ENCODE measurements at places on chromosomes 3 and 15.

DNA sequence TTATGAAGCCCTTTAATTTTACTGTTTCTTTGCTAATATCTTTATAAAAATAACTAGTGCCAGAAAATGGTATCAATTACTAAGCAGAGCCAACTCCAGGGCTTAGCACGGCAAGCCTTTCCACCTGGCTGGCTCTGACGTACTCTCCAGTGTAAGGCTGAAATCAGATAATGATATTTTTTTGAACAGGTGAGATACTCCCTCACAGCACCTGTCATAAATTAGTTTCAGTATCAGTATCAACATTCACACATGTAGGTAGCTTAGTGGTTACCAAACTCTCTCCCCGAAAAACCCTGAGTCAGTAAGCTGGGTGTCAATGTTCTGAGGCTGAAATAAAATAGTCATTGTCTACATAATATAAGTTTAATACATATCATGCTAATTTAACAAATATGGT lies 710.1 kb downstream of the SQOR start:
- DNase-seq: no peak

DNA sequence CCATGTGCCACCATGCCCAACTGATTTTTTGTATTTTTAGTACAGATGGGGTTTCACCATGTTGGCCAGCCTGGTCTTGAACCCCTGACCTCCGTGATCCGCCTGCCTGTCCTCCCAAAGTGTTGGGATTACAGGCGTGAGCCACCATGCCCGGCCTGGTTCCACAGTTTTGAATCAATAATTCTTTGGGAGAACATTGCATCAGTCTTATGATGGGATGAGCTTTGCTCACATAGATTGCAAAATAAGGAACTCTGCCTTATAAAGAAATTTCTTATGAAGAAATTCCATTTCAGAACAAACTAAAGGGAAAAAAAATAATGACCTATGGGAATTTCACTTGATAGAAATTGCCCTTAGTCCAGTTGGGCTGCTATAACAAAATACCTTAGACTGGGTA lies 15.8 kb upstream of the TMPRSS7 start:
- DNase-seq: no peak

DNA sequence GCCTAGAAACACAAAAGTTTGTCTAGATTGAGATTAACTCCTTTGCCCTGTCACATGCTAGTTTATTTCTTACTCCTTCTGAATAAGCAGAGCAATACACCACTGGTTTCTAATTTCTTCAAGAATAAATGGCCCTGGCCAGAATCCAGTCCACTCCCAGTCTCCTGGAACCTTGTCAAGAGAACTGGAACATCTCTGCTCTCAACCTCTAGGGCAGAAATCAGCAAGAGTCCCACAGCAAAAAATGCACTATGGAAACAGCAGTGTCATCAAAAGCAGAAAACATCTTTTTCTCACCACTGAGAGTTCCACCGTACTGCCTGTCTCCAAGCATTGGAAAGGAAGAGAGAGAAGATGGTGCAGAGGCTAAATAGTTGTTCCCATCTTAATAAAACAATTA lies 35.9 kb upstream of the PPP2R3A start:
- no peak for DNase-seq

DNA sequence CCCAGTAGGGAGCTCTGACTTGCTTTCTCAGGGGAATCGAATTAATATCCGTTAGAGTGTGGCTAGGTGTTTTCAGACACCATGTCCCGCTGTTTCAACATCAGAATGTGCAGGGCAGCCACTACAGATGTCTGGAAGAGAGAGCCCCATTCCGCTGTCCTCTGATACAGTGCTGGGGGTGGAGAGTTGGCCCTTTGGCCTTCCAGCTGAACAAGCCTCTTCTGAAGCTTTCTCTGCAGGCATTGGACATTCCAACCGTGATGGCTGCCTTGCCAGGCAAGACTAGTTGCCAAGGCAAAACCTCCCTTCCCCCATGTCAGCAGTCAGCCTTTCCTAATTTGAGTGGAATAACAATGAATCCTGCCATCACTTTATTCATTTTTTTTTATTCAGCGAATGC lies 1.5 kb downstream of the FAH start:
- no peak for DNase-seq

GRCh38 chr3:17384567-17385296 lies 357.7 kb downstream of the TBC1D5 start:
- no peak for DNase-seq

DNA sequence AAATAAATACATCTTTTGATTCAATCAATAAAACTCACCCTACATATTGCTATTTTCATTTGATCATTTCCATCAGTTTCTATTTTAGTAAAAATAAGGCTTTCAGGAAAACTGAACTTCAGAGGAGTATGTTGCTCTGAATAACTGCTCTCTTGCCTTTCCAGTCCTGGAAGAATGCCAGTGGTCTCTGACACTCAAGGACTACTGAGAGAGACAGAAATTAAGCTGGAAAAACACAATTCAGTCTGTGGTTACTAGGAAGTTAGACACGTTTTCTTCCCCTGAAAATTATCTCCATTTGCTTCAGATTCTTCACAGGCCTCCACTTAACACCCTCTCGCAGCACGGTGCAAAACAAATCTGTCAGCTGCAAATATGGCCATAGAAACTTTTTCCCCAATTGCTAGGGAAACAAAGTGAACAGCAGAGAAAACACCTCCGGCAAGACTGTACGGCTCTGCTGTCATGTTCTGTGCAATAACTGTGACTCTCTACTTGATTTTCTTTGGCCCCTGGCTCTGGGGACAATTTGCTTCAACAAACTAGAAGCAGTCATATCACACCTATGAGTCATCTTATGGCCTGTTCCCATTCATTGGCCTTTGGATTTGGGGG lies 353.0 kb downstream of the MAGI1 start:
- DNase-seq: no peak

DNA sequence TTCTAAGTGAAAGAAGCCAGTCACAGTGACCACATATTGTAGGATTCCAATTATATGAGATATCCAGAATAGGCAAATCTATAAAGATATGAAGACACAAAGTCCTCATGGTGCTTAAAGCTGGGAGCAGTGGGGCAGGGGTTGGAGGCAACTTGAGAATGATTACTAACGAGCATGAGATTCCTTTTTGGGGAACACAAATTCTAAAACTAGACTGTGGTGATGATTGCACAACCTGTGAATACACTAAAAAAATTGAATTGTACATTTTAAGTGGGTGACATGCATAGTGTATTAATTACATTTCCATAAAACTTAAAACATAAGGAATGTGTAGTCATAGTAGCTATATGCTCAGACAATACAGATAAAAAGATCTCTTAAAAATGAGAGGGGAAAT lies 103.2 kb downstream of the DPH6 start:
- no peak for DNase-seq

DNA sequence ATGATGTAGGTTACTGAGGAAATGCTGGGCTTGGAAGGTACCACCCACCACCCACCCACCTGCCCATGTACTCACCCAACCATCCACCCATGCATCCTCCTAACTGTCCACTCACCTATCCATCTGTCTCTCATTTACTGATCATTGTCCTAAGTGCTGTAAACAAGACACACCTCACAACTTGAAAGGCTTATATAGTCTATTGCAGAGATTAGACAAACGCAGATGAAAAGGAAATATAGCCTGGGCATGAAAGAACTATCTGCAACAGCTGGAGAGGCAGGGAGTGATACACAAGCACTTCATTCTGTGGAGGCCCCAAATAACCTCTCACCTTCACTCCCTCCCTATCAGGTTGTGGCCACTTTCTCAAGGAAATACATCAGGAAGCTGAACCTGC lies 54.0 kb downstream of the DAPK2 start:
- no peak for DNase-seq

- DNase-seq: no peak
Measured at GRCh38 chr3:105826778-105827634, 41.8 kb downstream of the CBLB start.

DNA sequence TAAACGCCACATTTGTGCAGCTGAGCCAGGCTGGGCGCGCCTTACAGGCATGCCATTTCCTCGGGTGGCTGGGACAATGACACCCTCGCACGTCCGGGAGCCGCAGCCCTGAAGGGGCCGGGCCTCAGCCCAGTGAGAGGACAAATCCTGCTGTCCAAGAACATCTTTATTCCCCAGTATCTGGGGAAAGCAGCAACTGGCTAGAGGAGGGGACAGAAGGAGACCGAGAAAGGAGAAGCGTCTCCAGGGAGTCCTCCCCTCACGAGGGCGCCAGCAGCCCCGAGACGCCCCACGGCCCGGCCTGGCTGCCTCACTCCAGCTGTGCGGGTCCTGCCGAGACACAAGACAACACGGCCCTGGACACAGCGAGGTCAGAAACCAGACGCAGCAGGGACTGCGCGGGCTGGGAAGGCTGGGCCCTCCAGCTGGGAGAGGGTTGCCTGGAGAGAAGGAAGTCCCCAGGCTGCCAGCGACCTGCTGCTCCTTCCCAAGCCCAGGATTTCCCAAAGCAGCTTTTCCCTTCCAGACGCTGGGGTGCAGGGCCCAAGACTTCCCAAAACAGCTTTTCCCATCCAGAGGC lies 130.2 kb downstream of the CHSY1 start:
- peak; percentile 37 for DNase-seq

DNA sequence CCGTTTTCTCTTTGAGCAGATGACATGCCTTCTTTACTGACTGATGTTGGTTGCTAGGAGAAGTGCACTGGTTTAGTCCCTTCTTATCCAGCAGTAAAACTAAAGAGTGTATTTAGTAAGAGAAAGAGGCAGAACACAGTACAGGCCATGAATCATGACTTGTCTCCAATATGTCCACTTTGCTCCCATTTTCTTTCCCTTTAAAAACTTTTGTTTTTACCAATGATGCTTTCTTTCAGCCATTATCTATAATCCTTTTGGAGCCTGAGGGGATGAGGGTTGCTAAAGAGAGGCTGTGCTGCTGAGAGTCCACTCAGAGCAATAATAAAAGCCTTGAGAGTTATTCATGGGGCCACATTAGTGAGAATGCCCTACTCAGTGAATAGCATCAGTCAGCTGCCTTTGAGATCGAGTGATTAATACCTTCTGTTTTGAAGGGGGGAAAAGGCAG lies 12.2 kb downstream of the ROBO2 start:
- no peak for DNase-seq

DNA sequence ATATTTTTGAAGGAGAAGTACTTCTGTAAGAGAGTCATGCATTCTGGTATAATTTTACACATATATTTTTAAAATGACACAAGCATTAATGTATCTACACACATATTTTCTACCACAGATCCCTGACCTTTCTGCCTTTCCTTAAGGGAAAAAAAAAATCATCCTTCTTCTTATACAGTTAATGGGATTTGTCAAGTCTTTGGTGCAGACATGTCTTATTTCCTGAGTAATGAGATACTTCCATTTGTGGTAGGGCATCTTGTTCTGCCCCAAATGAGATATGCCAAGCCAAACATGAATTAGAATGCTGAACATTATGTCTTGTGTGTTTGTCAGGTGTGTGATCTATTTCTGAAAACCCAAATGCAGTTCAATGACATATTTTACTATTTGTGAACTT lies 329.9 kb downstream of the RBMS3 start:
- no peak for DNase-seq

- DNase-seq: no peak
Measured at GRCh38 chr3:59263152-59263551, 213.3 kb upstream of the CFAP20DC start.

GRCh38 chr3:10377148-10377725 lies 56.3 kb upstream of the SEC13 start:
- no peak for DNase-seq

DNA sequence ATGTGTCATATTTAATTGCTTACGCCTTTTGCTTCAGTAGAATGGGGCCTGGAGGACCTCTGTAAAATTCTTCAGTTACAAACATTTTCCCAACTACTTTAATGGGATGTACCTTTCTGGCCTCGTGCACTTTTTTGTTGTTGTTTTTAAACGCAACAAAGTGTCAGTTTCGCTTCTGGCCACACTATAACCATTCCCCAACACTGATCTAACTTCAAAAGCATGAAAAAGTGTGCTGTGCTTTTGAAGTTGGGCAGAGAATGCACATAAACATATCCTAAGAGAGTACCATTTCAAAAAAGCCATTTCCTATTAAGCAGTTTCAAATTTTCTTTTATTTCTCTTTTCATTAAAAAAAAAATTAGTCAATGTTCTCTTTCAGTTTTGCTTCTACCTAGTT lies 435.8 kb downstream of the CNTN6 start:
- DNase-seq: no peak

DNA sequence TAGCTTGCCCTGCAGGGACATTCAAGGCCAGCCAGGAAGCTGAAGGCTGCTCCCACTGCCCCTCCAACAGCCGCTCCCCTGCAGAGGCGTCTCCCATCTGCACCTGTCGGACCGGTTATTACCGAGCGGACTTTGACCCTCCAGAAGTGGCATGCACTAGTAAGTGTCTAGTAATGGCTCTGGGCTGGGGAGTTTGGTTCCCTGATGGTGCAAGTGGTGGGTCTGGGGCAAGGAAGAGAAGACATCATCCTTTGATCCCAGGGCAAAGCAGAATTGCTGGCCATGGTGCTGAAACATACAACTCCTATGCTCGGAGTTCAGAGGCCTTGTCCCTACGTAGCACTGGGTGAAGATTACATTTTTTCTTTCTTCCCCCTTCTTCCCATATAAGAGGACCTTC lies 311.4 kb downstream of the EPHB1 start:
- no peak for DNase-seq

DNA sequence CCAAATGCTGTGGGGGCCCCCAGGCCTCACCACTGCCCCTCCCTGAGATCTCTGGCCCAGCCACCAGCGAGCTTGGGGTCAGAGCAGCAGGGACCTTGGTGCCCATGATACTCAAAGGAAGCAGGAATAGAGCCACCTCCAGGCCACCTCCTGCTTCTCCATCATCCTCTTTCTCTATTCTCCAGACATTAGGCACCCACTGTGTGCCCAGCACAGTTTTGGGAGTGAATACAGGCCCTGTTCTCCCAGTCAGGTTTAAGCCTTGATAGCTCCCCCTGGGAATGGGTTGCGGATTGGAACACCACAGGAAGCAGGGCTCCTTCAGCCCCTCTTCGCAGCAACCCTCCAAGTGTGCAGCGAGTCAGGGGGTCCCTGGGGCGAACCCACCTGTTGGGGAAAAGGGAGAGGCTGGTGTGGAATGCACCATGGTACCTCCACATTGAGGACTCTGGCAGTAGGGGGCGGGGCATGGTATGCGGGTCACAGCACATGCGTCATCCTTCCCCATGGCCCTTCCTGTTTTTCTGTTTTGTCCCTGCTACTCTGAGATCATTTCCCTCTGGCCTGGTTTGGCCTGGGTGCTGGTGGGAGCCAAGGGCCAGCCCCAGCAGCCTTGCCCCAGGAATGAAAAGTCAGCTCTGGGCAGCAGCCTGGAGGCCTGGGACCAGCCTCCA lies 14.2 kb upstream of the SEMA3B start:
- no peak for DNase-seq

- no peak for DNase-seq
Measured at GRCh38 chr3:33883538-33883950, 85.1 kb downstream of the PDCD6IP start.
